ENCODE measurements at places on chromosomes 7 and 10. TPM values are rescaled to one million over a fixed set of nuclear protein-coding genes. Genes with fewer than 3 reads are reported as not detected.

DNA sequence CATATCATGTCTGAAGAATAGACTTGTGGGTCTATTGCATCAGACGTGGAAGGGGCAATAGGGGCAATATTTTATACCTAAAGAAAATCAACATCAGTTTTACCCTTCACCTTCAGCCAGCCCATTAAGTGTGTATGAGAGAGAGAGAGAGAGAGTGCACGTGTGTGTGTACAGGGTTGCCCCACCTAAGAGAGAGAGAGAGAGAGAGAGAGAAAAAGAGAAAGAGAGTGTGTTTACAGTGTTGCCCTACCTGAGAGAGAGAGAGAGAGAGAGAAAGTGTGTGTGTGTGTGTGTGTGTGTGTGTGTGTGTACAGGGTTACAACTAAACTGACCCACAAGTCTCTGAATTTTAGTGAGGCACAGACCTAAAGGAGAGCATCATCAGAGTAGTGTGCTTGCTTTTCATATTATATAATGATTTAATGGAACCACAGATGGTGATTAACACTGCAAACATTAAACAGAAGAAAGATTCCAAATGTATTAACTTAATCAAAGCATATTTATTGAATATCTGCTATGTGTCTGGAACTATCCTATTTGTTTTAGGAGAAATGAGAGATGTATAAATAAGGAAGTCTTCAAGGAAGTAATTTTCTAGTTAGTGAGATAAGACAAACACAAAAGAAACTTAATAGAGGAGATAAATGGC lies 66.8 kb downstream of the CD36 start:
- no peak for DNase-seq

GRCh38 chr7:112873831-112874553 lies 83.8 kb upstream of the TMEM168 start:
- DNase-seq, result no peak

DNA sequence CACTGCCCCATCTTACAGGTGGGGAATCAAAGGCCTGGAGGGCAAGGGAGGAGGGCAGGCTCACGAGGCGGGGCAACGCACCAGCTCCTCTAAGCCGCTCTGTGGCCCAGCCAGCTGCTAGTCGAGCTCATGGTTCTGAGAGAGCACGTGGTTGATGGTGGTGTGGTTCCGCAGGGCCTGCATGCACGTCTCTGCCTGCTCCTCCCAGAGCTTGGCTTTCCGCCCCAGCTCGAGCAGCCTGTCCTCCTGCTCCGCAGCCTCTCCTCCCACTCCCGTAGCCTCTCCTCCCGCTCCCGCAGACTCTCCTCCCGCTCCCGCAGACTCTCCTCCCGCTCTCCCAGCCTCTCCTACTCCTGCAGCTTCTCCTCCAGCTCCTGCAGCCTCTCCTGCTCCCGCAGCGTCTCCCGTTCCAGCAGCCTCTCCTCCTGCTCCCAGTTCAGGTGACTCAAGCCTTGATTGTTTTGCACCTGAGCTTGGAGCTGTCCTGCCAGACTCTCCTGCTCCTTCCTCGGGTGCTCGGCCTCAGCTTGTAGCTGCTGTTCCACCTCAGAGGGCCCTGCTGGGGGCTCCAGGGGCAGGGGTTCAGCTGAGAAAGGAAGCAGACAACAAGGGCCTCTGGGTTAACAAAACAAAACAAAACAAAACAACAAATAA lies 19.1 kb upstream of the MTPAP start:
- DNase-seq, result peak; percentile 49

DNA sequence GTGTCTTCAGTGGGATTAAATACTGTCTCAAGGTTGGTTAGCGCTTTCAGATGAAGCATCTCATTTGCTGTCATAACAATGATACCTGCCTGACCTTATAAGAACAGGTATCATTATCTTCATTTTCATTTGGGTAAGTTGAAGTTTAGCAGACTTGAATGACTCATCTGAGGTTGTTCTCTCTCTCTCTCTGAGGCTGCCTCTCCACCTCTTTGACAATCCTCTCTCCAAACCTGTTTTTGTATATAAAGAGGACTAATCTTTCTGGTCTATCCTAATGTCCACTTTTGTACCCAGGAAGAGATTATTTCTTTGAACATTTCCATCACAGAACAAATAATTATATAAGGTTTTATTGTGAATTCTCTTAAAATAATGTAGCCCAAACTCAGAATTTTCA lies 291.4 kb downstream of the KLF6 start:
- DNase-seq, result no peak

DNA sequence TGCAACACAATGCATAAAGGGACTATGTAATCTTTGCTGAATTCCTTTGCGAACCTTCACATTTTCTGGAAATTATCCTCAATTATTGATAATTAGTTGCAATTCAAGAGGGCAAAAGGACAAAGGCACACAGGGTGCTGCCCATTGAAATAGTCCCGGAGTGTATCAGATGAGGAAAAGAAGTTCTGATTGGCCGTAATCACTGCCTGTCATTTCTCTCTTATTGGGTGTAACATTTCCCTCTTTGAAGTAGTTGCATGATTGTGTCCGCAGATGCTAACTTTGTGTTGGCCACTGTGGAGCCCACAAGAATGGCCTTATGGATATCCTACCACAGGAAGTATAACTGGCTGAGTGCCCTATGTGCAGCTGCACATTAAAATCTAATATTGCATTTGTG lies 35.1 kb upstream of the TAS2R16 start:
- no peak for DNase-seq

The BLNK gene
- total RNA-seq, result not detected
